ENCODE measurements at places on chromosomes 4 and X. TPM values are rescaled to one million over a fixed set of nuclear protein-coding genes. Genes with fewer than 3 reads are reported as not detected.

NPY1R gene
- total RNA-seq = 0.54 TPM

POU4F2 gene
- total RNA-seq = 1.8 TPM

TRAM1L1 gene
- total RNA-seq = 6.5 TPM

H2BW2 gene
- not detected for total RNA-seq

SLC34A2 gene
- total RNA-seq = 2.1 TPM

ARMCX1 gene
- 50.5 TPM for total RNA-seq

USP17L20 gene
- not detected for total RNA-seq

MAGEB17 gene
- total RNA-seq = not detected

ACE2 gene
- not detected for total RNA-seq

HSD17B13 gene
- 0.25 TPM for total RNA-seq

NAP1L2 gene
- 7.1 TPM for total RNA-seq

AFF2 gene
- total RNA-seq = 12.2 TPM

ANXA3 gene
- not detected for total RNA-seq

FAM53A gene
- total RNA-seq = 1.1 TPM

YY2 gene
- total RNA-seq = 1.1 TPM

NLGN4X gene
- total RNA-seq = 40.9 TPM

CCSER1 gene
- total RNA-seq = 15.7 TPM

SLC4A4 gene
- total RNA-seq = 0.86 TPM

BGN gene
- 0.56 TPM for total RNA-seq
